ENCODE measurements at places on chromosomes 7 and 10.

GRCh38 chr7:67311901-67312300 lies 315.3 kb downstream of the TYW1 start:
- DNase-seq: no peak

GRCh38 chr7:68364886-68365625 lies 1233.2 kb upstream of the AUTS2 start:
- no peak for DNase-seq

GRCh38 chr10:15739254-15739970 lies 19.7 kb upstream of the ITGA8 start:
- no peak for DNase-seq

GRCh38 chr10:59108886-59109288 lies 67.6 kb upstream of the PHYHIPL start:
- no peak for DNase-seq

DNA sequence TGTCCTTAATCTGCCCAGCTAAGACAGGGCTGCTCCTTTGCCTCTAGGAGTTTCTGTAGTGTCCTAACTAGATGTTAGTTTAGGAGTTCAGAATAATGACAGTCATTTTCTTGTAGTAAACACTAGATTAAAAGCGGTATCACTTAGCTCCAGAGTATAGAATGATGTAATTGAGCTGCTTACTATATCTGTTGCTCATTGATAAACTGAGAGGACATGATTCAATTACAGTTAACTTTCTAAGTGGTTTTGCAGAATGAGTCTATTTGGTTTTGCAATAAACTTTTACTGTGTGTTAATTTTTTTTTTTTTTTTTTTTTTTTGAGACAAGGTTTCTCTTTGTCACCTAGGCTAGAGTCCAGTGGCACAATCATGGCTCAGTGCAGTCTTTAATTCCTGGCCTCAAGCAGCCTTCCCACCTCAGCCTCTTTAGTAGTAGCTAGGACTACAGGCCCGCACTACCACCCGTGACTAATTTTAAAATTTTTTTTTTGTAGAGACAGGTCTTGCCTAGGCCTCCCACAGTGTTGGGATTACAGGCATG lies 1.8 kb downstream of the STMP1 start:
- no peak for DNase-seq

DNA sequence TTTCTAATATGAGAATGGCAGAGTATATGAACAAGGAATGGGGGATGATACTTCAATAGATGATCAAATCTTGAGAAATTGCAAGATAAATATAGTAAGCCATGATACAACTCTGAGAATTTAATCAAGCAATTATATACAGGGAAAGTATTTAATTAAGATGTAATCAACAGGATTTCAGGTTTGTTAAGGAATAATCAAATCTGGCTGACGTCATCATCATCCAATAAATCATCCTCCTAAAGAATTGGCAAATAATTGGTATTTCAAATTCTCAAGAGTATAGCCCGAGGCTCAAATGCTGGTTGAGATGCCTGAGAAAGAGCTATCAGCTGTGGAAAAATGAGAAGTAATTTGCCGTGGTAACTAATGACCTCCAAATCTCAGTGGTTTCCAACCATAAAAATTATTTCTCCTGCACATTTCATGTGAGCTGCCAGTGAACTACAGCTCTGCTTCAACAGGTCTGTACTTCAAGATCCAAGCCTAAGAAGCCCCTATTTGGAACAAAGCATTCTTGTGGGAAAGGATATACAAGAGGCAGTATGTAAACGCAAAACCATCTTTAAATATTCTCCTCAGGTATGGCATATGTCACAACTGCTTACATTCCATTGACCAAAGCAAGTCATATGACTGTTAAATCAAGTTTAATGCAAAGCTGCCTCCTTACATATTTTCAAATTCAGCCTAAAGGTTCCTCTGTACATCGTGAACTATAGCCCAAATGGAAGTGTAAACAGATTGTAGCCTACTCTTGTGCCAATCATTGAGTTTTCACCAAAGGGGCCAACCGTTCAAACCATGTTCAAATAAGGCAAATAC lies 503.0 kb downstream of the KIF20B start:
- no peak for DNase-seq

GRCh38 chr10:62803724-62804355 lies 680 bp upstream of the ADO start:
- no peak for DNase-seq

- DNase-seq: no peak
Observed at GRCh38 chr7:80722616-80723195, 84.3 kb downstream of the CD36 start.

GRCh38 chr10:70560511-70560941 lies 42.0 kb downstream of the PRF1 start:
- no peak for DNase-seq

- no peak for DNase-seq
Observed at GRCh38 chr7:28750981-28751380, 207.1 kb downstream of the TRIL start.

- DNase-seq: no peak
Observed at GRCh38 chr10:131568866-131569265, 257.3 kb upstream of the TCERG1L start.

- DNase-seq: no peak
Observed at GRCh38 chr10:7025296-7025695, 385.5 kb downstream of the SFMBT2 start.

- no peak for DNase-seq
Observed at GRCh38 chr7:91055219-91055618, 209.0 kb upstream of the FZD1 start.

DNA sequence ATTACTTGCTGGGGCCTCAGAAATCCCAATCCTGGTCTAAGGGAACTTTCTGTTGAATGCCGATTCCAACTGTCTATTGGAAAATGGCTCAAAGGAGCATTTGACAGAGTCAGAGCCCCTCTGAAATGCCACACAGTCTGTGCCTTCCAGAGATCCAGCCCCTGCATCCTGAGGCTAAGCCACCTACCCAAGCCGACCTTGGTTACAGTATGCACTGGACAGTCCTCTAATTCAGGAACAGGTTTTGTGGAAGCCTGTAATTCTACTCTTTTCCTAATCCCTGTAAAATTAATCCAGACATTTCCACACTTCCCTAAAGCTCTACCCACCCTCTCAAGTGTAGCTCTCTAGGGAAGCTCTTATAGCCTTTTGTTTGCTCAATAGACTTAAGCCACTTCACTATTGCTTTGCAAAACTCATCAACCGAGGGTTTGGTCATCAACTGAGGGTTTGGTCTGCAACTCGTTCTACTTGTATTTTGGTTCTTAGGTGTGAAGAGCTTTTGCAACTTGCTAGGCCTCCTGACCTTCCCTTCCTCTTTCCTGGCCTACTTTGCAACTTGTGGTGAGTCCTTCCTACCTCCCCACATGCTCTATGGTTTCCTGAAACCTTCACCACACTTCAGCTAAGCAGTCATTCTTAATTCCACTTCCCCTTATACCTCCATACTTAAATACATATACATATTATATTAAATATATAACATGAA lies 364.8 kb downstream of the SFMBT2 start:
- DNase-seq: no peak

GRCh38 chr7:48183370-48183743 lies 12.1 kb downstream of the ABCA13 start:
- no peak for DNase-seq

DNA sequence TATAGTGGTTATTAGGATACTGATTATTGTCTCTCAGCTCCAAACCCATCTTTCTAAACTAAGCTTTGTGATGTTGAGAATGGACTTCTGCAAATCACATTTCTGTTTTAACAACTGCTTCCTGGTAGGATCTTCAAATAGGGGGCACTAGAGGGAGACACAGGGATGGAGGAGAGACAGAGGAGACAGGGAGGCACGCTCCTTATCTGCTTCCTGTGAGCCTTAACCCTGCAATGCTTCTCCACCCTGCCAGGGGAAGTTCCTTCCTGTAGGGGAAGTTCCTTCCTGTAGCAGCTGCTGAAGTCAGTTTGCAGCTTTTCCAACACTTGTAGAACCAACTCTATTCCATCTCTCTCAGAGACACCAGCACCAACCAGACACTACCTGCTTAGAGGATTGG lies 847.2 kb downstream of the CCSER2 start:
- DNase-seq: no peak

GRCh38 chr10:14621037-14621436 lies 153.7 kb downstream of the FAM107B start:
- DNase-seq: no peak
